Activated CD8-positive, alpha-beta T cell treated with anti-CD3 and anti-CD28 coated beads, Interleukin-2, amount 10 ng/mL, durations not matched to agents 7 days and 5 days (primary cell): ENCODE measurements at places on chromosomes 7 and 10.

DNA sequence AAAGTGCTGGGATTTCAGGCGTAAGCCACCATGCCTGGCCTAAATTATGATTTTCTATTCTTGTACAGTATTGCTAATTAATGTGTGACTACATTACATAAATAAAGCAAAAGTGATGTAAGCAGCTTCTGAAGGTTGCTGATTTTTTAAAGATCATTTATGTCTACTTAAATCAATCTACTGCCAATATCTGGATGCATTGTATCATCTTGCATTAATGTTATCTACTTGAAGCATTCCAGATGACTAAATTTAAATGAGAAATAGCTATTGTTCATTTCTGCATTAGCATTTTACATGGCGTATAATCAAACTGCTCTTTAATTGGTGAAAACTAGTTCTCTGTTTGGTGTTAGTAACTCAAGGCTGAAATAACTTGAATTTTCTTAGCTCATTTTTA is 37.1 kb upstream of the HIBADH start:
- no peak for DNase-seq

DNA sequence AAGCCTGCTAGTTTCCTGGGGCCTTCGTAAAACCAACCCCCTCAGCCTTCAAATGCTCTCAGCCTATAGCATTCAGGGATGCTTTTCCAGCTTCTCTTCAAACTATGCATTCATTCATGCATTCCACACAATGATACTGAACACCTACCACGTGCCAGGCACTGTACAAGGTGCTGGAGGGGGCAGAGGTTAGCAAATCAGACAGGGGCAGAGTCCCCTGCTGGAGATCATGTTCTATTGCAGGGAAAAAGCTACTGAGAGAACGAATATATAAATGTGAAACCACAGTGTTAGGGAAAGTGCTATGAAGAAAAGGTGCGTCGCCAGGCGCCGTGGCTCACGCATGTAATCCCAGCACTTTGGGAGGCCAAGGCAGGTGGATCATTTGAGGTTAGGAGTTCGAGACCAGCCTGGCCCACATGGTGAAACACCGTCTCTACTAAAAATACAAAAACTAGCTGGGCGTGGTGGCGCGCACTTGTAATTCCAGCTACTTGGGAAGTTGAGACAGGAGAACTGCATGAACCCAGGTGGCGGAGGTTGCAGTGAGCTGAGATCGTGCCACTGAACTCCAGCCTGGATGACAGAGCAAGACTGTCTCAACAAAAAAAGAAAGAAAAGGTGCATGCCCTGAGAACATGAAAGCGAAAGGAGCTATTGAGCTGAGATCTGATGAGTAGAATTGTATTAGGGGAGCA is 64.6 kb upstream of the CALN1 start:
- no peak for DNase-seq

GRCh38 chr10:82498976-82499375 is 624.0 kb downstream of the NRG3 start:
- no peak for DNase-seq

DNA sequence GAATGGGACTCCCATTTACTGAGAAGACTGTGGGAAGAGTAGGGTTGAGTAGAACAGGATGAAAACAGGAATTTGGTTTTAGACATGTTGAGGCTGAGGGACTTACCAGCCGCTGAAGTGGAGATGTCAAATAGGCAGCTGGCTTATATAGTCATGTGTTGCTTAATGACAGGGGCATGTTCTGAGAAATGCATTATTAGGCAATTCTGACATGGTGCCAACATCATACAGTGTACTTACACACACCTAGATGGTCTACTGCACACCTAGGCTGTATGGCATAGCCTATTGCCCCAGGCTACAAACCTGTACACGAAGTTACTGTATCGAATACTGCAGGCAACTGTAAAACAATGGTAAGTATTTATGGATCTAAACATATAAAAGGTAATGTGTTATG is 17.5 kb downstream of the ARL3 start:
- no peak for DNase-seq

GRCh38 chr10:36232935-36233334 is 590.8 kb upstream of the FZD8 start:
- no peak for DNase-seq

GRCh38 chr7:111174510-111174909 is 83.6 kb downstream of the LRRN3 start:
- no peak for DNase-seq

DNA sequence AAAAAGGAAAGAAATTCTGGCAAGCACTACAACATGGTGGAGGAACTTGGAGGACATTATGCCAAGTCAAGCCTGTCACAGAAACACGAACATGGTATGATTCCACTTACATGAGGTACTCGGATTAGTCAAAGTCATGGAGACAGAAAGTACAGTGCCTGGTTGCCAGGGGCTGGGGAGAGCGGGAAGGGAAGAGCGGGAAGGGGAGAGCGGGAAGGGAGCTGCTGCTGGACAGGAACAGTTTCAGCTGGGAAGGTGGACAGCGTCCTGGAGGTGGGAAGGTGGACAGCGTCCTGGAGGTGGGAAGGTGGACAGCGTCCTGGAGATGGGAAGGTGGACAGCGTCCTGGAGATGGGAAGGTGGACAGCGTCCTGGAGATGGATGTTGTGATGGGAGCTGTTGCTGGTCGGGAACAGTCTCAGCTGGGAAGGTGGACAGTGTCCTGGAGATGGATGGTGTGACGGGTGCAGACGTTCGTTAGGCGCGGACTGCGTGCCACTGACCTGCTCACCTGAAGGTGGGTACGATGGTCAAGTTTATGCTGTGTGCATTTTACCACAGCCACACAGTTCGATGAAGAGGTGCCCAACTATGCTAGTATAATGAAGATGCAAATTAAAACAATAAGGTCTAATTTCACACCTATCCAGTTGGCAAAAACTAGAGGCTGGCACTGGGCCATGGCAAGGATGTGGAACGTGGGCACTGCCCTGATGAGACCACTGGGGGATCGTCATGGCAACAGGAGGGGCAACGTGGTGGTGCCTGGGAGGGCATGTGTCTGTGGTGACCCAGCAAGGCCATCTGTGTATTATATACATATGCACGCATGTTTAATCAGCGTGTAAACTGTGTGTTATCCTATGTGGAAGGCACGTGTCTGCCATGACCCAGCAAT is 103.8 kb downstream of the NKX6-2 start:
- no peak for DNase-seq

DNA sequence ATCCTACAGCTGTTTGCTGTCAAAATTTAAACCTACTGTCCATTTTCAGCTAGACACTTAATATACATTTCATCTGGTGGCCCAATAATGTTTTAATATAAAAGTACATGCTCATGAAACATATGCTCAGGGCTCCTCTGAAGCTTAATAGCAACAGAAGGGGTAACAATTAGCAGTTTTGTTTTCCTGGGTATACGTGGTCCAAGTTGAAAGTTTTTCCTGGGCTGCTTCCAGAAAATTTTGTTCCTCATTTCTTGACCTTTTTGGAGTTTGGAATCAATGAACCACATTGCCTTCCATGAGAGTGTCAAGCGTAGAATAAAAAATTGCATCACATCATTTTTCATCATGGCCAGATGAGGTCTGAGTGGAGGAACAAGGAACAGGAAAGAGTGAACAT is 537.3 kb upstream of the MGMT start:
- DNase-seq = no peak

GRCh38 chr7:69702357-69702756 is 104.1 kb downstream of the AUTS2 start:
- no peak for DNase-seq

- no peak for DNase-seq
Measured at GRCh38 chr10:101938305-101939007, 94.9 kb upstream of the KCNIP2 start.

DNA sequence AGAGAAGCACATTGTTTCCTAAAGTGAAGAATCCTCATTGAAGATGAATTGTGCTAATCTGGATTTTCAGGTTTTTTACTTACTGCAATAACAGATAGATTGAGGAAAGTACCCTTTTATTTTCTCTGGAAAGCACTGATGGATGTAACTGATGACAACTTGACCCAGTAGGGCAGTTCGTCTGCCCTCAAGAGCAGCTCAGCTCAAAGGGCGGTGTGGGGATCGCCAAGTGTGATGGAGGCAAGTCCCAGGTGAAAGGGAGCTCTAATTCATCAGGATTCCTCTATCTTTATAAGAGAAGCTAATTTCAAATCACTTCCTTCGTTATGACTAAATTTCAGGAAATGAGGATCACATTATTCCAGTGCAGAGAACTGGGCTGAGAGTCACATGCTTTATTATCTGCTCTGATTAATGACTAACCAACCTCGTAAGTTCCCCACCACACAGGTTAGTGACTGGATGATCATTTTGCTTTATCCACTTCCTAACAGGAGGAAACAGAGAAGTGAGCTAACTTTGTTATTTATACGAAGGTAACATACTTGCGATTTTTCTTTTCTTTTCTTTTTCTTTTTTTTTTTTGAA is 98.8 kb downstream of the PFKFB3 start:
- DNase-seq = no peak

DNA sequence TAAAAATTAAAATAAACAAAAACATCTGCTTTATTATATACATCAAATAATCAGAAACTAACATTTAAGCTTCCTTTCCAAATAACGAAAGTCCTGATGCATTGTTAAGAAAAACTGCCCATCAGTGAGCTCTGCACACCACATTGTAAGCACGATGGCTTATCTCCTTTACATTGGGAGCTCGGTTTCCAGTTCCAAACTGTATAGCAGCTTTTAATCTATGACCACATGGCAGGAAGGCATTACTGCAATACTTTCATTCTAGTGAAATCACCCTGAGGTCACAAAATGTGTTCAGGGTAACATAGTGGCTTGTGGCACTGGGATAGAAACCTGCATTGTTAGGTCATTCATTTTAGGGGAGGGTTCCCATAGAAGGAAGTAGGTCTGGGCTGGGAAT is 146.3 kb downstream of the ZNF22 start:
- DNase-seq = no peak

- DNase-seq = no peak
Measured at GRCh38 chr10:91838199-91838598, 40.0 kb downstream of the TNKS2 start.

GRCh38 chr7:95598511-95598910 is 2.2 kb upstream of the PDK4 start:
- no peak for DNase-seq

DNA sequence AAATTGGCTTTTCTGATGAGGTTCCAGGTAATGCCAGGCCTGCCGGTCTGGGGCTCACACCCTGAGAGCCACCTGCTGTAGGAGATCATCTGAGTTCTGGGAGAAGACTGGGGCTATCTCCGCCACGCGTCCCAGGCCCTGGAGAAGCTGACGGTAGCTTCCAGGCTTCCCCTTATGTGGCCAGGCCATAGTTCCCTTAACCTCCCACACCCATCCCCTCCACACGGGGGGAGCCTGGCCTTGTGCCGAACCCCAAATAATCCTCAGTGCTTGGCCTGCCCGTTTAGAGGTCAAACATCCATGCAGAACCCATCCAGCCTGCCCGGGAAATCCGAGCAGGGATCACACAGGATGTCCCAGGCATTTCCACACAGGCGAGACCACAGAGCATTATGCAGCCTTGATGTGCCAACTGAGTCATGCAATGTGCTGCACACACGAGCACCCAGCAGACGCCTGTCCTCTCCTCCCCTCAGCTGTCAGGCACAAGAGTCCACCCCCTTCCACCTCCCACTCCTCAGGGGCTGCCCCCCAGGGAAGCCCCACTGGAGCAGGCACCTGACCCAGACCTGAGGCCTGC is 176.2 kb downstream of the PRKAG2 start:
- DNase-seq = no peak

- no peak for DNase-seq
Measured at GRCh38 chr10:38007991-38008390, 2.5 kb upstream of the ZNF33A start.

DNA sequence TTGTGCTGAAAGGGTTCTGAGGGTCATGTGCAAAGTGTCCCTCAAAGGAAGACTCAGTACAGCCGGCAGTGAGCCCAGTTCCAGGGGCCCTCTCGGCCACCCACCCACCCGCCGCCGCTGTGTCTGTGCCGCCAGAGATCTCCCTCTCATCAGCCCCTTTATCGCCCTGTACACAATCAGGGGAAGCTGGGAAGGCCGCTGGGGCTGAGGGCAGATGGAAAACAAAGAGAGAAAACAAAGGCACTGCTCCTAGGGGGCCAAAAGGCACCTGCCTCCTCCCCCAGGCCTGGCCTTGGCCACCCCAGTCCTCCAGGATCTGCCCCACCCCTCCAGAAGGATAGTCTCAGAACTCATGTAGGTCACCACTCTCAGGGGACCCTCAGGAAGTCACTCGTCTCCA is 67.0 kb downstream of the ZMIZ1 start:
- DNase-seq = no peak

DNA sequence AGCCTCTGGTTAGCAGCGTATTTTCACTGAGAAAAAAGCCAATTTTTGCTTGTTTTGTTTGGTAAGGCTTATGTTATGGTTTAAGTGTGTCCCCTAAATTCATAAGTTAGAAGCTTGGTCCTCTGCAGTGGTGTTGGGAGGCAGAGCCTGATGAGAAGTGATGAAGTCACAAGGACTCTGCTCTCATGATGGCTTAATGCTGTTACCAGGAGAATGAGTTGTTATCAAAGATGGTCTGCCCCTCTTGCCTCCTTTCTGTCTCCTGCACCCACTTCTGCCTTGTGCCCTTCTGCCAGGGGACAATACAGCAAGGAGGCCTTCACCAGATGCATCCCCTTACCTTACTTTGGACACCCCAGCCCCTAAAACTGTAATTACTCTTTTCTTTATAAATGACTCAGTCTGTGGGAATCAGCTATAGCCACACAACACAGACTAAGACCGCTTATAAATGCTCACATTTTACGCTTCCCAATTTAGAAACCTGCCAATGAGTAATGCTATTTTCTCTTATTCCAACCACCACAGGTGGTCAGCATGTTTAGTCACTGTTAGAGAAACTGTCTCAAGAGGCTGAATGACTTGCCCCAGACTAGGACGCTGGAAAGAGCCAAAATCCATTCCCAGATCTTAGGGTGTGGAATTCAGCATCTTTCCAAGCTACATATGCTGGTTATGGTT is 6.1 kb upstream of the PKD1L1 start:
- DNase-seq = no peak

GRCh38 chr10:84822931-84823630 is 494.7 kb downstream of the CCSER2 start:
- no peak for DNase-seq

DNA sequence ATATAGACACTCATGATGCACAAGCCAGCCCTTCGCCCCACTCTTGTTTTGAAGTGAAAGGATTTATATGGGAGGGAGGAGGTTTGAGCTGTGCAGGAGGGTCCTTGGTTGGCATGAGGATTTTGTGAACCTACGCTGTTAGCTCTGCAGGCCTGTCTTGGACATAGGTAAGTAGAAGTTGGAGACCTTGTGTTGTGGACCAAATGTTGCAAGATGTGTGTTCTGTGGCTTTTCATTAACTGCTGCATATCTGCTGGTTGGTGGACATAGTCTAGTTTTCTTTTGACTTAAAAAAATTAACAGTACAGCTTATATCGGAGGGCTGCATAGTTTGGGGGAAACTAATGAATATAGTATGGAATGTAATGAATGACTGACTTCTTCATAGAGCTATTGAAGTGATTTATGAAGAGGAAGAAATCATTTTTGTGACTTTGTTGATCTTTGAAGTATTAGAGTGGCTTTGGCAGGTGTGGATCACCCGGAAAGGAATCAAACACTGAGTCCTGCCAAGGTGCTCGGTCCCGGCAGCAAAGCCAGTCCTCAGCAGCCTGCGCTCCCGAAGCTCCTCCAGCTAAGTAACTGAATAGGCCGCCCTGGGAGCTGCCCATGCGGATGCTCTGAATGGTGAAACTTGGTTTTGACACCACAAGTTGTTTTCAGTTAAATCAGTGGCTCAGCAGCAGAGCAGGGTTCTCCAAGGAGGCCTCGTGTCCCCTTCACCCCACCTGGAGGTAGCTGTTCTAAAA is 3.2 kb downstream of the MGMT start:
- DNase-seq = no peak

- peak; percentile 63 for DNase-seq
Measured at GRCh38 chr10:93062514-93063143, 2.0 kb downstream of the CYP26C1 start.
